HuH-7 (cell line): ENCODE measurements at places on chromosomes 13 and 19.

DNA sequence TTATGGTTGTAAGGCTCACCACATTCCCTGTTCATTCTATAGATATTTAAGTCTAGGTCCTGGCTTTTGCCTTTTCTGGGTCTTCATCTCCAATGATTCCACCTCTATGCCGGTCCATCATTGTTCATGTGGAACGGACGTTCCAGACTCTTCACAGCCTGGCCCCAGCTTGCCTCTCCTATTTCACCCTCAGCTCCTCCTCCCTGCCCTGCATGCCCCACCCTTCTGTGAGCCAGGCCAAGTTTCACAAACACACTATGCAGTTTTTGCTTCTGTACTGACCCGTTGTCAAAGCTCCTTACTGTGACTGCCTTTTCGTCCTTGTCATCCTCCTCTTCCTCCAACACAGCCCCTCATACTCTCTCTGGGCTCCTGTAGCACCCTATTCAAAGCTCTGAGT lies 31.3 kb downstream of the TEX26 start:
- DNase-seq = no peak

DNA sequence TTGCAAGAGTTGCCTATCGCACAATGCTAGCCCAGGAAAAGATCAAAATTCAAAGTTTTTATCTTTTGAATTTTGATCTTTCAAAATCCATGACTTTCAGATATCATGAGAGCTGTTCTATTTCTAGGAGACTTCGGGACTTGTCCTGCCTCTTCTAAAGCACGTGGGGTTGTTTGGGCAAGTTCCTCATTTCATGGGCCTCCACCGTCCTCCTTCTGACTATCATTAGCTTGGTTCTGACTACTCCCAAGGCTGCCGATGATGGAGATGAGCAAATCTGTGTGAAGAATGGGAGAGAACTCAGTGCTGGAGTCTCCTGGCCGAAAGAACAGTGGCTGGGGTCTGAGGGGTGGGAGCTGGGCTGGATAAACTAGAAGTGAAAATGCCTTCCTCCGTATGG lies 86.5 kb downstream of the COL4A1 start:
- DNase-seq = no peak

GRCh38 chr13:72536714-72537394 lies 190.6 kb downstream of the MZT1 start:
- DNase-seq = no peak

DNA sequence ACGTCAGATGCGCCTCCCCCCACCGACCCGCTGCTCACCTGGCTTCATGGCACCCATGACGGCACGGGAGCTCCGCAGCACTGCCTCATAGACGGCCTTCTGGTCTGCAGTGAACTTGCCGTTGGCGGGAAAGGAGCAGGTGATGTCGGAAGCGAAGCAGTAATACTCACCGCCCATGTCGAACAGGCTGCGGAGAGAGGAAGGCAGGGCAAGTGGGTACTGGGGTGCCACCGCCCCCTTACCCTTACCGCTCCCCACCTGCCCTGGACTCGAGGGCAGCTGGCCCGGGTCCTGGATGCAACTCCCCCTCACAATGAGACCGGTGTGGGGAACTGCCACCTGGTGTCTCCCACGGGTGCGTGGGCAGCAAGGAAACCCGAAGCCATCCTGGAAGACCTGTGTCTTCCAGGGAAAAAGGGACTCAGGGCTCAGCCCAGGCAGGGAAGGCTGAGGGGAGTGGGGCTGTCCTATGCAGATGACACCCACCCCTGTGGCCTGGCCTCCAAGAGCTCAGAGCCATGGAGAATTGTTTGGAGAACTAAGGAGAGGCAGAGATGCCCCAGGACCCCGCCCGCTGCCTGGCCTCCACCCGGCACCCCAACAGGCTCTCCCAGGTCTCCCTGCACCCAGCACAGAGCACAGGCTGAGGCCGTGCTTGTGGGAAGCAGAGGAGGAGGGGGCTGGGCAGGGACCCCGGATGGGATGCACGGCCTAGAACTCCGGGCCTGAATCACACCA lies 28.3 kb downstream of the CEBPG start:
- DNase-seq = no peak

DNA sequence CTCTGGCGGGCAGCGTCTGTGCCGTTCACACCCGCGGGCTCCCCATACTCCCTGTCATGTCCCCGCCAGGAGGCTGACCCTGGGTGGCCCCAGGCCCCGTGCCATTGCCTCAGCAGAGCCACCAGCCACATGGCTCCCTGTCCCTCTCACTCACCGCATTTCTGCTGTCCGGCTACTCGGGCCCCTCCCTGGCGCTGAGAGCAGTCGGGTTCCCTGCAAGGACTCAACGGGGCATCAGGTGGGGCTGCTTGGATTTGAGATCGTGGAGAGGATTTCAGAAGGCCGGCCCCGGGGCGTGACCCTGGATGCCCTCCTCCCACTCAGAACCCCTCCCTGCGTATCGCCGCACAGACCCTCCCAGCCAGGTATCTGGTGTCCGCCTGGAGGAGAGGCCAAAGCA lies 142.1 kb downstream of the KDM4B start:
- no peak for DNase-seq
